ENCODE measurements at places on chromosomes 1 and 21.

GRCh38 chr1:178023181-178023618, 53.3 kb upstream of the SEC16B start:
- no peak for DNase-seq

- DNase-seq: no peak
Observed at GRCh38 chr1:3459940-3460671, 5.6 kb downstream of the ARHGEF16 start.

DNA sequence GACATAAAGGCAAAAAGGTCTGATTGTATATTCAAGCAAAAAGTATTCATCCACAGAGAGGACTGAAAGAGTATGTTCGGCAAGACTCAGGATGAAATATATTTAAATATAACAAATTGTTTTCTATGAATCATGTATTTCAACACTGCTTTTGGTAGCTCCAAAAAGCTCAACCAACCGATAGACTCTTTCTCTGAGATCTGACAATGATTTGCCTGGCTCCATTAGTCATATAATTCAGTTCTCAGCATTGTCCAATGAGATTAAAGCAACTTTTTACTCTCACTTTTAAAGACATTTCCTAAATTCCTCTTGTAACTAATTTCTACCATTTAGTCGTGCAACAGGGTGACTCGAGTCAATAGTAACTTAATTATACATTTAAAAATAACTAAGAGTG, 319.1 kb upstream of the GREM2 start:
- DNase-seq: no peak

- no peak for DNase-seq
Observed at GRCh38 chr1:225454733-225455132, 26.9 kb upstream of the LBR start.

- no peak for DNase-seq
Observed at GRCh38 chr1:190119683-190120082, 358.0 kb downstream of the BRINP3 start.

Measured in hematopoietic multipotent progenitor cell treated with erythropoietin and hydrocortisone succinate and interleukin-3 and kit ligand, for 4 days (in vitro differentiated cells).